ENCODE measurements at places on chromosomes 2 and 18. TPM values are rescaled to one million over a fixed set of nuclear protein-coding genes. Genes with fewer than 3 reads are reported as not detected.

The FIGN gene
- polyA plus RNA-seq = 2.1 TPM

- DNase-seq = no peak
Measured at GRCh38 chr2:121570667-121571055, 40.0 kb downstream of the RNU4ATAC start.

- DNase-seq = peak; percentile 61
Measured at GRCh38 chr2:105455488-105456003, 56.7 kb upstream of the FHL2 start.

DNA sequence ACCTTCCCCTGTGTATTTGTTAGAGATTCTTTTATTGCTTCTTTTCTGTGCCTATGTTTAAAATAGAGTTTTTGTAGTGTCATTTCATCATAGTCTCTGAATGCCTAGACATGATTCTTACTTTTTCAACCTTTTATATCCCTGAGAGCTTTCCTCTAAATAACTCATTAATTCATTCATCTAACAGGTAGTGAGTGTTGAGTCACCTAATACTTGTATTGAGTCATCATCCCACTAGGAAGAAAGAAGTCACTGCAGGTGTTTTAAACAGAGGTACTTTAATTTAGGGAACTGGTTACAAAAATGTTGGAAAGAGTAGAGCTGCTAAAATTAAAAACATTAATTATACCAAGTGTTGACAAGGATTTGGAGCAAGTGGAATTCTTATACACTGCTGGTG, 18.5 kb upstream of the NMS start:
- DNase-seq = no peak

GRCh38 chr18:13605477-13605876, 120.9 kb downstream of the FAM210A start:
- no peak for DNase-seq

- no peak for DNase-seq
Measured at GRCh38 chr2:57598551-57598950, 448.1 kb upstream of the VRK2 start.

DNA sequence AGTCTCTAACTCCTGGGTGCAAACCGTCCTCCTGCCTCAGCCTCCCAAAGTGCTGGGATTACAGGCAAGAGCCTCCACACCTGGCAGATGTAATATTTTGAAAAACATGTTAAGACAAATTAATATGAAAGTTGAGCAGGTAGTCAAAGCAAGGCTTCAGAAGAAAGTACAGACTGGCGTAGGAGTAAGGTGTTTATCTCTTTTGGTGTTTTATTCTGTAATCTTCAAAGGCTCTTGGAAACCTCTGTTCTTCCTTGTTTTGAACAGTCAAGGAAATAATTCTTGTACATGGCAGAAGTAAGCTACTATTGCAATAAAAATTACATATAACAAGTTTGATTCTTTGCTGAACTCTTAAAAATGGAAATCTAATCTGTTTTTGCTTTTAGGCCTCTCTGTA, 5.3 kb downstream of the RNF138 start:
- no peak for DNase-seq

GRCh38 chr2:226524381-226524843, 275.2 kb downstream of the IRS1 start:
- DNase-seq = peak; percentile 76

- DNase-seq = no peak
Measured at GRCh38 chr2:234754126-234754525, 197.7 kb upstream of the SH3BP4 start.

DNA sequence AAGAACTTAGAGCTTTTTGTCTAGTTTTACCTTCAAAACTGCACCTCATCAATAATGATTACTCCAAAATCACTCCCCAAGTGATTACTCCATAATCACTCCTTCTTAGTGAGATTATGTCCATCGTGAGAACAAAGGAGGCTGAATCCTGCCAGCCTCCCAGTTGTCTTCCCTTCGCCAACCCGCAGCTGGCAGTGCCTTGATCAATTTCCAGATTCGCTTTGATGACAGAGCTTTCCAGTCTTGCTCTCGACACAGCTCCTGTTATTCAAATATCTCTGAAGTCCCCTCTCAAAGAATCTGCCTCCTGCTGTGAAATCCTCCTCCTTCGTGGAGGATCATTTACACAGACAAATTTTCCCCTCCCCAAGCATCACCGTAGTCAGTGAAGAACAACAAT, 237.7 kb downstream of the EIPR1 start:
- no peak for DNase-seq

- DNase-seq = no peak
Measured at GRCh38 chr2:19669559-19669958, 232.2 kb downstream of the TTC32 start.
